ENCODE measurements at places on chromosomes 1 and 21.

DNA sequence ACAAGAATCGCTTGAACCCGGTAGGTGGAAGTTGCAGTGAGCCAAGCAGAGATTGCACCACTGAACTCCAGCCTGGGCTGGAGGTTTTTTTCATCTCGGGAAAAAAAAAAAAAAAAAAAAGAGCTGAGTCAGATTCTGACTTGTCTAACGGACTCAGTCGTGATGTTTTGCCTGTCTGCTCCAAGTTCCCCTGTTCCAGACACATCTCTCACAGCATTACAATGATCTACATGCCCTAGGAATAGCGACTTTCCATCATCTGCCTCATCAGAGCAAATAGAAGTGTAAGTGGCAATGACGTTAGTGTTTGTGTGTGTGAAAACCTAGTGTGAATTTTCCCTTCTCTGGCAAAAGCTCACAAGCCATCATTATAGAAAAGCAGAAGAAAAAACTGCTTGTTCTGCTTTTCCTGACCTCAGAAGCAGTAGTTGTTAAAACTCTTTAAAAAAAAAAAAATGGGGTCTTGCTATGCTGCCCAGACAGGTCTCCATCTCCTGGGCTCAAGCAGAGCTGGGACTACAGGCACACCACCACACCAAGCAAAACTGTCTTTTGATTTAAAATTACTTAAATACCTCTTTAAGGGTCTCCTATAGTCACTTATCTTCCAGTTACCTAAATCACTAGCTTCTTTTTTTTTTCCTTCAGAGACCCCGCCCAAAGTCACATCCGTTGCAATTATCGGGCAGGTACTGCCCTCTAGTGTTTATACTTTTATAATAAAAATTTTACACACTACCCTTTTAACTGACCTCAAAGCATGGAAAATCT lies 37.3 kb downstream of the PLEKHO1 start:
- DNase-seq: no peak

- DNase-seq: no peak
Measured at GRCh38 chr1:59445040-59445439, 148.1 kb downstream of the FGGY start.

DNA sequence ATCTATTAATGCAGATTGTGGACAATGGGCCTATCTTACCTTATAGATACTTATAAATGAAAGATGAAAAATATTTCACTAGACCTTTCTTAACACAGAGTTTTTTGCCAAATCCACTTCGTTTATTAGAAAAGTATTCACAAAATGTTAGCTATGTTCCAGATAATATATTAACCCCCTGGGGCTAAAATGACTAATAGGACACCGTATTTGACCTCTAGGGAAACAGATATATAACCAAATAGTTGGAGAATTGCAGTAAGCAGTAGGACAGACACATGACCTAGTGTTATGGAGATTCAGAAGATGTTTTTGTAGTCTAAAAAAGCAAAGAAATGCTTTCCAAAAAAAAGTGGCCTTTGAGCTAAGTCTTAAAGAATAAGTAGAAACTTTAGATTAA lies 106.9 kb downstream of the SEC16B start:
- no peak for DNase-seq

- no peak for DNase-seq
Measured at GRCh38 chr1:206890125-206891060, 6.8 kb upstream of the IL24 start.

- DNase-seq: no peak
Measured at GRCh38 chr1:166906647-166907046, 30.6 kb upstream of the TADA1 start.

- DNase-seq: no peak
Measured at GRCh38 chr1:37732111-37732780, 32.7 kb downstream of the EPHA10 start.

DNA sequence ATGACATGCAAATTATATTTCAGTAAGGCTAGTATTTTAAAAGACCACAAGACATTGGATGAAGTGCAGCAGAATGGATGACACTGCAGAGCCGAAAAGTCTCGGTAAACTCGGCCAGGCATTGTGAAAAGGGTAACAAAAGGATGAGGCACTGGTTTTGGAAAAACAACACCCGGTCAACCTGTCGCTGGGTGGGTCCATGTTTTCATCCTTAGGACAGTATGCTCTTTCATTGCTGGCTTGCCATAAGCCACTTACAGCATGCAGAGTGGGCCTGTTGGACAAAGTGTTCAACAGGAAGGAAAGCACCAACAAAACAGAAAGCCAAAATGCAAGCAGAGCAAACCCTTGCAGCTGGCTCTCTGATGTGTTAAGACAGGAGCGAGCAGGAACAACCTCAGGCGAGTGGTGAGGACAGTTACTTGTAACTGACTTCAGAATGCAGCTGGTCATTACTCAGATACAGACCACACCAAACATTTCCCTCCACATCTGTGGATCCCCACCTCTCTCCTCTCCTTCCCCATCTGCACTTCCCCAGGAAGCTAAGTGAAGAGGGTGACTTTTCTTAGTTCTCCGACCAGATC lies 2.9 kb upstream of the RCAN1 start:
- no peak for DNase-seq

- no peak for DNase-seq
Measured at GRCh38 chr21:15491100-15491499, 238.7 kb upstream of the USP25 start.

GRCh38 chr1:76267631-76268030 lies 193.1 kb downstream of the ST6GALNAC3 start:
- DNase-seq: no peak

- DNase-seq: no peak
Measured at GRCh38 chr1:70112838-70113237, 92.5 kb downstream of the LRRC40 start.

GRCh38 chr1:248855580-248855979 lies 3.3 kb downstream of the ZNF692 start:
- no peak for DNase-seq

- no peak for DNase-seq
Measured at GRCh38 chr1:207352554-207352953, 31.1 kb downstream of the CD55 start.

- no peak for DNase-seq
Measured at GRCh38 chr1:114502080-114502479, 8.9 kb downstream of the TRIM33 start.

DNA sequence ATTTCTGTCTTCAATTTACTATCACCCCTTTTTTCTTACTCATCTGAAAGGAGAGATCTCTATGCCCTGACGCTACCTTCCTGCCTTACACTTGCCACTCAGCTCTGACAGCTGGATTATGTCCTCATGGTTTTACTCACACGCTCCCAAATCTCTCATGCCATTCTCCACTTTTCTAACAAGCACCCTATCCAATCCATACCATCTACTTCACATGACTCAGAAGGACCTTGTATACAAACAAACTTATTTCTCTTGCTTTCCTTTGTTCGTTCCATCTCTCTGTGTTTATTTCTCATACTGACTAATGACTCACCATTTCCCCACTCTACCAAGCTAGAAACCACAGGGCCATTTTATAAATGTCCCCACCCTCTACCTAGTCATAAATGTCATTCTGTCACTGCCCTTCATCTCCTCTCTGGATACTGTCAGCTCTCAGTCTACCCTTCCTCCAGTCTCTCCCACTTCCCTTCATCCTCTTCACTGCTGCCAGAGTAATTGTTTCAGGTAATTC lies 87.3 kb downstream of the USP24 start:
- no peak for DNase-seq

GRCh38 chr1:30706528-30706927 lies 16.9 kb downstream of the MATN1 start:
- no peak for DNase-seq

- no peak for DNase-seq
Measured at GRCh38 chr1:12159816-12160215, 7.0 kb upstream of the TNFRSF1B start.

DNA sequence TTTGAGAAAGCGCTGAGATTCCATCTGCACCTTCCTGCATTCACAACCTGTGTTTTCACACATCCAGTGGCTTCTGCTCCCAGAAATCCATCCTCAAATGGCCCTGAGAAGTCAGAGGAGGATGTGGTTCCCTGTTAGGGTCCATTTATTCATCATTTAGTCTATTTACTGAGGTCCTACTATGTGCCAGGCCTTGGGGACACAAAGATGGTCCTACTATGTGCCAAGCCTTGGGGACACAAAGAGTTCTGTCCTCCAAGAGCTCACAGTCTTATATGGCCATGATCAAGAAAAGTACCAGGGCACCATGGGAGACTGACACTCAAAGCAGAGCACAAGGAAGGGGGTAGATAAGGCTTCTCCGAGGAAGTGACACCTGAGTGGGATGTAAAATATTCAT lies 147.1 kb upstream of the ATP1B1 start:
- DNase-seq: no peak

DNA sequence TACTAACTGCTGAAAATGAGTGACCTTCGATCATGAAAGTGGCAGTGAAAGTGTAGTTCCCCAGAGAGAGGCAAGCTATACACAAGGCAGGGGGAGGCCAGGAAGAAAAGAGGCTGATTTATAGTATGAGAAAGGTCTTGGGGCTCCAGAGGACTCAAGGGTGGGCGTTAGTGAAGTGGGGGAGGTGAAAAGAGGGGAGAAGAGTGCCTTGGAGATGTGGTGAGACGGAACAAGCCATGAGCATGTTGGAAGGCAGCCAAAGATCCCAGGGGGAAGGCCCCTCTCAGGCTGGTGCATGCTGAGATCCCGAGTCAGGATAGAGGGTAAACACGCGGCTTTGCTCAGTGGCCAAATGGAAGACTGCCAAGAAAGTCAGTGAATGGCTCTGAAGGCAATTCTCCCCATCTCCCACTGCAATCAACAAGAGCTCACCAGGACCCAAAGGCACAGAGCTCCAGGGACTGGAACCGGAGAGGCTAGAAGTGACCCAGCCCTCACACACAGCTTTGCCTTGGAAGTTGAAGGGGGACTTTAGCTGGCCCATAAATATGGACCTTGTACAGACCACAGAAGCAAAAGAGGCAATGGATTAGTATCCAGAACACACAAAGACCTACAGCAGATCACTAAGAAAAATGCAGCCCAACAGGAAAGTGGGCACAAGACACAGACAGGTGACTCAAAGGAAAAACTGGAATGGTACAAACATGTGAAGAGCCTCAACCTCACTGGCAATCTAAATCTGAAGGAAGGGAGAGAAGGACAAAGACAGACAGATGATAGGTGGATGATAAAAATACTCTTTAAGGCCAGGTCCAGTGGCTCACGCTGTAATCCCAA lies 49.6 kb downstream of the HSF2BP start:
- DNase-seq: no peak

GRCh38 chr21:25934771-25935224 lies 200.0 kb downstream of the GABPA start:
- no peak for DNase-seq

- no peak for DNase-seq
Measured at GRCh38 chr1:215376544-215377264, 190.4 kb upstream of the KCTD3 start.

DNA sequence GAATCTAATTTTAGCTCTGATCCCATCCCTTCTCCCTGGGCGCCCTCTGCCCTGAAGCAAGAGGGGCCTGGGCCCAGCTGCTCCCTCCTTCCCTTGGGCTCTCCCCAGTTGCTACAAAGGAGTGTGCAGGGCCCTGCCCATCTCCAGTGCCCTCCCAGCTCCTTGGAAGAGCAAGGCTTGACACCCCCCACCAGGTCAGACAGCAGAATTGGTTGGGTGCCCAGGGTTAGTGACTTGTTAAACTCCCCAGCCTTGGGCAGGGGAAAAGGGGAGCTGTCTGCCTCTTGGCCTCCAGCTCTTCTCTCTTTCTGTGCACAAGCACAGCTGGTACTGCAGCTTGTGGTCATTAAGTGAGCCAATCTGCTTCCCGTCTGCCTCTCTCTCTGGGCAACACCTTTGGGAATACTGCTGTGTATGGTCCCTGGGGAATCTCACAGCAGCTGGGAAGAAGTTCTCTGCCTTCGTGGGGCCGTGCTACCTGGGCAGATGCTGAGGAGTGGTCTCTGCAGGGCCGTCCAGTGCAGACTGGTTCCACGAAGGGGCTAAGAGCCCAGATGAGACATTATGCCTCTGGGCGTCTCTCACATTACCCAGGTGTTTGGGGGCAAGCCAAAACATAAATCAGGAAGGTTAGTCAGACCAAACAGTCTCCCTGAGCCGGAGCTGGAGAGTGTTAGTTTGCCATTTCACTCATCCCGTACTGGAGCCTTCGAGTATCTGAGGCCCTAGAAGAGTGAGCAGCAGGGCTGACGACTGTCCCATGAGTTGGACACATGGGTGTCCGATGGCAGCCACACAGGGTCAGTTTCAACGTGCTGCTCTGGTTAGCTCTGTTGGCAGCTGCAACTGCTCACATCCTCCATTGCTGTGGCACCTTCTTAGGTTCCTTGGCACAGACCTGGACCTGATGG lies 37.3 kb downstream of the TMEM53 start:
- DNase-seq: no peak

GRCh38 chr1:201171063-201172036 lies 17.1 kb upstream of the TMEM9 start:
- no peak for DNase-seq

DNA sequence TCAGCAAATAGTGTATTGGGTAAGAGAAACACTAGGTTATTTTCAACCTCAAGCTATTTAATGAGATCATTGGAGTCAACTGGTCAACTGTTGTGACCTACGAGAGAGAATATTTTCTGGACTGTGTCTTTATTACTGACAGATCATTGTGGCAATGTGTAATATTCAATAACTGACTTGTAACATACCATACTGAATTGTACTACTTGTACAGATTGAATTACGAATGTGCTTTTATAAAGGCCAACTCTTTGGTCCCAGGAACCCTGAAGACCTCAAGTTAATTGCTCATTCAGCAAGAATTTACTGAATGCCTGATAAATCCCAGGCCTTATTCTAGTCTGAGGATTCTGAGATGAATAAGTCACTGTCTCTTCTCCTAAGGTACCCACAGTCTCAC lies 56.1 kb upstream of the CAMK1G start:
- no peak for DNase-seq

DNA sequence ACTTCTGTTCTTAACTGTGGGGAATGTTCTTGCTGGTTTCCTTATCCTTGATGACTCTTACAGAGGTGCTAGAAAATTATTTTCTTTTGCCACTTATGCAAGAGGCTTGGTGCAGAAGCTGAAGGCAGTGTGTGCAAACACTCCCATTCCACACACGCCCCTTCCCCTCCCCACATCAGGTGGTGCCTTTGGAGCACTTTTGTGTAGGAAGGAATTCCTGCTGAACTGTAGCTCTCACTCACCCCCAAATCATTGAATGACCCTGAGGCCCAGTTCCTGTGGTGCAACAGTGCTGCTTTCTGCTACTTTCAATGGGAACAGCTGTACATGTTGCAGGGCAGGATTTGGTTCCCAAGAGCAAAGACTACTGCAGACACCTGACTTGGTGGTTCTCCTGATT lies 101.8 kb downstream of the CD247 start:
- no peak for DNase-seq

GRCh38 chr1:203373991-203374390 lies 23.1 kb upstream of the FMOD start:
- DNase-seq: no peak

DNA sequence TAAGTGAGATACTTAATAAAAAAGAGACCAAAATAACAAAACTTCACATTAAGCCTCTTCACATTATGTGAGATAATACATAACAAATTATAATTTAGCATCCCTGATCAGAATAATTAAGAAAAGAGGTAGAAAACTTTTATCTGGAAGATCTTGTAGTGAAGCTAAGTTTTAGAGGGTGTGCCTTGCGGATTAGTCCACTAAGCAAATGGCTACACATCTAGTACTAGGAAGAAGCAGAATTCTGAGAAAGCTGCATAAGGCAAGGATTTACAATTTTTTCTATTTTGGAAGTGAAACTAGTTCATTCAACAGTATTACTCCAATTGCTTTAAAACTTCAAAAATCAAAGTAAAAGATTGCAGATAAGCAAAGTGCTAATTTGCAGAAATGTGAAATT lies 3.5 kb downstream of the YOD1 start:
- no peak for DNase-seq
